ENCODE measurements at places on chromosomes 2 and 18. TPM values are rescaled to one million over a fixed set of nuclear protein-coding genes. Genes with fewer than 3 reads are reported as not detected.

DNA sequence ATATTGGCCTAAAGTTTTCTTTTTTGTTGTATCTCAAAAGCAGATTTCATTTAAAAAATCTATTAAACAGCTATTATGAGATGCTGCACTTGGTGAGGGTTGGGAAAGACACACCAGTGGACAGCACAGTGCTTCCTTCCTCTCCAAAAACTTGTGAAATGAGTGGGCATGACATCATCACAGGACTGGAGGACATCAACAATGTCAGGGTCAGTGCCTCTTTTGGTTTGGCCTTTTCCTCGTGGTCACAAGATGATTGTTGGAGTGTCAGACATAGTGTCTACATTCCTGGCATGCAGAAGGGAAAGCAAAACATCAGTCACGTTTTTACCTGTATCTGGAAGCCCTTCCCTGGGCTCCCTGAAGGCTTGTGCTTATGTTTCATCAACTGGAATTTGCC, 49.6 kb downstream of the IL1R2 start:
- no peak for DNase-seq

GRCh38 chr2:23767876-23768621, 158.9 kb downstream of the ATAD2B start:
- no peak for DNase-seq

DNA sequence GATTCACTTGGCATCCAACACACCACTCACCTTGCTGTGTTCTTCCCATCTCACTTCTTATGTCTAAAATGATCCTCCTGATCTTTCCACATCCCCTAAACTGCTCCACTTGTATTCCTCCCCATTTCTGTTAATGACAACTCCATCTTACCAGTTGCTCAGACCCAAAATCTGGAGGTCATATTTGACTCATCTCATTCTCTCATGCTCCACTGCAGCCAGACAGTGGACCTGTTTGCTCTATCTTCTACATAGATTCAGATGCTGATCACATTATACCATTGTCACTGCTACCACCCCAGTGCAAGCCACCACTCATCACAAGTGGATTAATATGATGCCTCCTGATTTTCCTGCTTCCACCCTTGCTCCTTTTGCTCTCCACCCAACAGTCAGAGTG, 7.9 kb upstream of the NABP1 start:
- no peak for DNase-seq

DNA sequence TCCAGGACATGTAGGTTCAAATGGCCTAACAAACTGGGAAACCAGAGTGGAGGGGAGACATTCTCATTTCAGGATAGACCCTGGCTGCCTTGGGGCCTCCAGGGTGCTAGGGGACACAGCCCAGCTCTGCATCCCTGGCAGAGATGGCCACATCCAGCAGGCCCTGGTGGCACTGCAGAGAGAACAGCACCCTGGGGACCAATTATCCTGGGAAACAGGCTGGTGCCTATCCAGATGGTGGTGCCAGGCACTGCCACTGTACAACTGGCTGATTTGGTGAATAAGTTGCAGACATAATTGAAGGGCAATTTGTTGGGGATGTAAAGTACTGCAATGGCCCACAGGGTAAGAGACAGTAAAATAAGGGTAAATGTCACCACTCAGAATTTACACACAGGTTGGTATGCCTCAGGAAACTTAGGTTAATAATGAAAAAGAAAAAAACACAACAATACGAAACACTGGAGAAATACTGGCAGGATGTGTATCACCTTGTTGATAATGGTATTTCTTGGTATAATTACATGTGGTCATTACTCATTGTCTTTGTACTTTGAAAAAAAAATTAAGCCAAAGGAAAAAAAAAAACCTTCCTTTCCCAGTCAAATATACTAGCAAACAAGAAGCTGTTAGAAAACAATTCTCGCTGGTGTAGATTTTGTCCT, 12.8 kb upstream of the SFTPB start:
- no peak for DNase-seq

DNA sequence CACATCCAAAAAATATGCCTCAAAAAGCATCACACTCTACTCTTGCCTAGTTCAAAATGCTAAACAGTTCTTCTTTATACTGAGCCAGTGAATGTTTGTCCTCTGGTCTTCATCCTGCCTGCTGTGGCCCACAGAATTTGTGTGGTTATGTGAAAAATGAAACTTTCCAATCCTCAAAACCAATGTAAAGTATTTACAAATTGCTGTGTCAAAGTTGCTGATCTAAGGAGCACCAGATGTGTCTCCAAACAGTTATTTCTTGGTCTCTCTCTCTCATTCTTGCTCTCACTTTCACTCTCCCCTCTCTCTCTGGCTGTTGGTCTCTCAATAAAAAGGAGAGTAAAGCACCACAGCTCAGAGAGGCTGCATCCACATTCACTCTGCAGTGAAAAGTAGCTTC, 23.0 kb downstream of the EPHA4 start:
- no peak for DNase-seq

DNA sequence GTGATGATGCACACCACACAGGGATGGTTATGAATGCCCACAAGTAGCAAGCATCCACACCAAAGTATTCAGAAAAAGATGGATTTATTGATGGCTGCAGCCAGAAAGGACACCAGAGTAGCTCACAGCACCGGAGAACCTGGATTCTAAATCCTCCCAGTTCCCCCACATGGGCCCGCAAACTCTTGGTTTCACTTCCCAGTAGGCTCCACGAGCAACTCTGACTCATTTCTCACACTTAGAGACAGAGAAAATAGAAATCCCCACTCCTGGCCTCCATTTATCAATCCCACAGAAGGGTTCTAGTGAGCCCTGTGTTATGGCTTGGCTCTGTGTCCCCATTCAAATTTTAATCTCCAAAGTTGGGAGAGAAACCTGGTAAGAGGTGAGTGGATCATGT, 426.7 kb upstream of the MYT1L start:
- DNase-seq, result no peak

DNA sequence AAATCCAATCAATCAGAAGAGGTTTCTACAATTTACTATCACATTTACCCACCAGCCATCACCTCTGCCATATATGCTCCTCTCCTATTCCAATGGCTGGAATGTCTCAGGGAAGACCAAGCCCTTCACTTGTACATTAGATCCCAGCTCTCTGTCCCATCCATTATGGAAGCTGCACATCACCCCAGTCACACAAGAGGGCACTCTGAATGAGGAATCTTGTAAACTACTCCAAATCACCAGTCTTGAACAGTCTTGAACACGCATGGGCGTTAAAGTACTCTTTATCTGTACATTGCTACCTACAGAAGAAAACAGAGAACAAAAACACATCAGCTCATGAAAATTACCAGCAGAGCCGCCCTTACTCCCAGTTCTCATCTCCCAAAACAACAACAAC, 38.7 kb downstream of the ZC3H8 start:
- DNase-seq, result no peak

GRCh38 chr2:231017231-231017598, 20.1 kb upstream of the C2orf72 start:
- DNase-seq, result no peak

DNA sequence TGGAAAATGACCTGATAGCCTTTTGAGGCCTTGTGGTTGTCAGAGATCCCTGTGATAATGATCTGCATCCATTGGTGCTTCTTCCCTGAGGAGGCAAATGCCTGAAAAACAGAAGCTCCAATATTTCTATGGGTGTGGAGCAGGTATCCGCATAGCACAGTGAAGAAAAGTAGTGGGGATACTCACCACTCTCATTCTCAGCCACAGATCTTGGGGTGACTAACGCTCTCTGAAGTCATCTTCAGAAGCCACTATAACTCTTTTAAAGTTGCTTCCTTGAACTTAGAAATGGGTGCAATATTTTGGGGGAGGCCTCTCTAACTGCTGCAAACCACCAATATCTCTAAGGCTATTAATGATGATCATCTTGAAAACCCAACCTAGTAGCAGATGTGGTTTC, 46.2 kb downstream of the ARHGAP15 start:
- DNase-seq, result no peak

DNA sequence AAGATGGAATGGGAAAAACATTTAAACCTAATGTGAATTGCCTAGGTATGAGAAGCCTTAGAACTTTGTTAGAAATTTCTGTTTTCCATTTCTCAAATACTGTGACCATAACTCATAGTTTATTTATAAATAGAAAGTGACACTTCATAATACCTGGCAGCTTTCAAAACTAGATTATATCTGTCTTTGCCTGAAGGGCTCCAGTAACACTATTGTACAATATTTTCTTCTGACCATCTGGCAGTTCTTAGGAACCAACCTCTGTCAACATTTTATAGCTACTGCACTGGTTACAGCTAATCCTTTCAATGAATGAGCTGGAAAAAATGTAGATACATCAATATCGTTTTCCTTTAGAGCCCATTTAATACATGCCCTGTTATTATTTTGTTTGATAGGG, 237.4 kb downstream of the CAMKMT start:
- no peak for DNase-seq

TSPYL6 gene
- not detected for total RNA-seq

LIMS3 gene
- total RNA-seq, result 4.1 TPM

TFCP2L1 gene
- total RNA-seq, result 0.19 TPM

EMILIN1 gene
- 17.4 TPM for total RNA-seq

HOXD4 gene
- total RNA-seq, result not detected
